ENCODE measurements at places on chromosomes 3 and 15. TPM values are rescaled to one million over a fixed set of nuclear protein-coding genes. Genes with fewer than 3 reads are reported as not detected.

LRRC31 gene
- not detected for total RNA-seq

ATP13A5 gene
- total RNA-seq: not detected

HIGD1A gene
- total RNA-seq: 72.4 TPM

TM4SF1 gene
- total RNA-seq: 277 TPM

SLC28A2 gene
- total RNA-seq: not detected

Data from cardiac ventricle fibroblast (primary cell).